ENCODE measurements at places on chromosomes 1 and 21.

DNA sequence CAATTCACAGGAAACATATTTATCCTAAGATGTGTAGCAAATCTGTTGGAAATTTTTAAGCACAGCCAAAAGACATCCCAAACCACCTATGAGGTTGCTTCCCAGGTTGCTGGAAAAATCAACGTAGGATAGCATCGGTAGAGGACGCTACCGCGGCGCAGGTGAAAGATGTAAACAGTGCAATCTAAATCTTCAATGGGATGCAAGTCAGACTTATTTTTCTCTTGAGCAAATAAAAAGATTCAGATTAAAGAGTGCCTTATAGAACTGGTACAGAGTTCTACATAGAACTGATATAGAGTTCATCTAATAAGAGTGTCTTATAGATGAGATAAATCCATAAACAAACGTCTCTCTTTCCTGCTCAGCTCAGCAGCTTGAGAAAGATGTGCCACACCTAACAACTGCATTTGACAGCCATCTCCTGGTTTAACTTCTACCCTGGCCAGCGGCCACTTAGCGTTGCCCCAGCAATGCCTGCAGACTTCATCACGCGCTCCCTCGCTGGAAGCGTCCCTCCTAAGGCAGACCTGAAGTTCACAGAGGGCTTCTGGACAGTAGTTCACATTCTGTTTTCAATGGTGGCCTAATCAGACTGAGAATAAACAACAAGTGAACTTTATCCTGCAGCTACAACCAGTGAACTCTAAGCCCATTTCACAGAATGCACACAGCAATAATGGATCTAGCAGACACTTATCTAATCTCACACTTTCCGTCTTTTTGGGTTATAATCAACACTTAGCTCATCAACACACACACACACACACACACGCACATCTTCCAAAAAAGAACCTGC is 164.5 kb downstream of the TOMM20 start:
- no peak for DNase-seq

DNA sequence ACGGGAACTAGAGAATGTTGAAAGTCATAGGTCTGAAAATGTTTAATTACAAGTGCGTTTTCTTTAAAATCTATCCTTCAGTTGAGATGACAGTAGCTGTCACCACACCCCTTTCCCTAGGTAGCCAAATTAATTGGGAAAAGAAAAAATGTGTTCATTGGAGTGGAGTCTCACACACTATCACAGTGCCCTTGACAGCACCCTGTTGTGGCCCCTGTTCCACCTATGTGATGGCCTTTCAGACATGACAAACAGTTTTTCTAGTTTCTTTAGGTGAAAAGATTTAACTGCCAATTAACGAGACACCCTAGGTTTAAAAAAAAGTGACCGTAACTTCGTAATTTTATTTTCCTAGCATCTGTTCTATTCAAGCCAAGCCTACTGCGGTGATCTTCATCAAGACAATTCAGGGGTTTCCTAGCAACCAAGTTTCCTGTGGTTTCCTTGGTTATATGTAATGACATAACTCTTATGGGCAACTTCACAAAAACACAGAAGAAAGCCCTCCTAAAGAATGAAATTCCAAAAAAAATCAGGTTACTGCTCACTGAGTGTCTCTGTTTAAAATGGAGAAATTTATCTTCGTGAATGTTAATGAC is 298.3 kb downstream of the PDE4B start:
- no peak for DNase-seq

DNA sequence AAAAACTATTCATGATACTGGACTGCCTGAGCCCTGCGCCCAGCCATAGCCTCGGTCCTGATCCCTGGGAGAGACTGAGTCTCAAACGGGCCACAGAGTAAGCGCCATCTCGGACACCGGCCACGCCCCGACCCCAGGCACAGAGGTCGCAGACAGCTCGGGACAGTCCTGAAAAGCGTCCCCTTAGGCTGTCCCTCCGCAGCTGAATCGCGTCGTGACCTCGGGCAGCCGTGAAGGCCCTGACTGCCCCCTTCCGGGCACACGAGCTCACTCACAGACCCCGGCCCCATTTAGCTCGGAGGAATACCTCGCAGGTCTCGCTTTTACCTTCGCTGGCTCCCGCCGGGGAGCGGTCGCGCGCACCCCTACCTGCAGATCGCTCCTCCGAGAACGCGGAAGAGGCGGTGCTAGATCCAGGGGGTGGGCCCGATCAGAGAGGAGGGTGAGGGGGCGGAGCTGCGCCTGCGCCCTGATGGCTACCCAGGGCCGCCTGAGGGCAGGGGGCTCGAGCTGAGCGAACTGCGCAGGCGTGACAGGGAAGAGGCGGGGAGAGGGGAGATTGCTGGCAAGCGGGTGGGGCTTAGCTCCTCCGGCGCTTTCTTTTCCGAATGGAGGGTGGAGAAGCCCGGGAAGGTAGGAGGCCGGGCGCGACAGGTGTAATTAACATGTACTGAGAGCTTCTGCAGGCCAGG is at the start of gene MKNK1:
TSS of gene MKNK1 (minus strand) at position 411 of the 692 bp plus-strand sequence. CDS start 20,941 bp downstream, outside the sequence.
- peak; percentile 97 for DNase-seq

- no peak for DNase-seq
These were observed 76.7 kb downstream of the SSBP3 start for GRCh38 chr1:54329312-54330003.

- no peak for DNase-seq
These were observed 108.2 kb upstream of the TMPRSS2 start for GRCh38 chr21:41616031-41616591.
